IMR-90 (cell line): ENCODE measurements at places on chromosomes 5 and 9. TPM values are rescaled to one million over a fixed set of nuclear protein-coding genes. Genes with fewer than 3 reads are reported as not detected.
A peak's percentile ranks its signal among the peaks of the same experiment; 100 is the strongest.

Gene INVS
- total RNA-seq = 25.3 and 33.5 TPM in 2 replicates

DNA sequence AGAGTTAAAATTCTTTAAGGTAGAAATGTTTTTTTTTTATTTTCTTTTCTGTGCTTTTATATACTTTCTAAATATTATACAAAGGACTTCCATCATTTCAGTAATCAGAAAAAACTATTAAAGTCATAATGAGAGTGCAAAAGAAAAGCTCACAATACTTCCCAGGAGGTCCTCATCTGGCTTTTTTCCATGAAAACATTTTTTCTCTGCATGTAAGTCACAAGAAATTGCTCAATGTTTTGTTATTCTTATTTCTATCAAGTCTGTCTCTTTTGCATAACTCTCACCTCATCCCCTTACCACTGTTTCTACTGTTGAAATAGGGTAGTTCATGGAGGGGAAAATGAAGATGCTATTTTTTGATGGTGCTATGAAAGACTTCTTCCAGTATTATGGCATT, 375.0 kb downstream of the TMEM232 start:
- no peak for DNase-seq

Gene SEPTIN8
- 60.5 and 67.2 TPM in 2 replicates for total RNA-seq

DNA sequence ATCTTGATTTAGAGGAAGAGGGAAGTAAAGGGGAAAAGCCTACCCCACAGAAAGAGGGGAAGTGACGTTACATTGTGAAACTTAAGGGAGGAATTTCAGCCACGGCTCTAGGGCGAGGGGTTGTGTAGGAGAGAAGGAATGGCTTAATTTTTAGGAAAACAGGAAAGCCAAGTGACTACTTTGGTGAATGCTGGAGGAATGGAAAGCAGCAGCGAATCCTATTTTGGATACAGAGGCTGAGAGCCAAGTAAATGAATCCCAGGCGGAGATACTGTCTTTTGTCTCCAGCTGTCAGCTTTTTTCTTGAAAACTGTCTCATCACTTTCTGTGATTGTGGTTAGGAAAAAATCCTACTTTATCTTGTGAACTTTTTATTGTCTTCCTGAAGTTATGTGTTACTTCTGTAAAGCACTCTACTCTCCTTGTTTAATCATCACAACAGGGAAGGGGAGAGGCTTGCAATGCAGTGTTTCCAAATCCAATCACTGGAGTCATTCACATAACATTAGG, 188.4 kb downstream of the TSSK1B start:
- no peak for DNase-seq

GRCh38 chr9:129391221-129391661, 213.2 kb upstream of the IER5L start:
- DNase-seq = no peak

DNA sequence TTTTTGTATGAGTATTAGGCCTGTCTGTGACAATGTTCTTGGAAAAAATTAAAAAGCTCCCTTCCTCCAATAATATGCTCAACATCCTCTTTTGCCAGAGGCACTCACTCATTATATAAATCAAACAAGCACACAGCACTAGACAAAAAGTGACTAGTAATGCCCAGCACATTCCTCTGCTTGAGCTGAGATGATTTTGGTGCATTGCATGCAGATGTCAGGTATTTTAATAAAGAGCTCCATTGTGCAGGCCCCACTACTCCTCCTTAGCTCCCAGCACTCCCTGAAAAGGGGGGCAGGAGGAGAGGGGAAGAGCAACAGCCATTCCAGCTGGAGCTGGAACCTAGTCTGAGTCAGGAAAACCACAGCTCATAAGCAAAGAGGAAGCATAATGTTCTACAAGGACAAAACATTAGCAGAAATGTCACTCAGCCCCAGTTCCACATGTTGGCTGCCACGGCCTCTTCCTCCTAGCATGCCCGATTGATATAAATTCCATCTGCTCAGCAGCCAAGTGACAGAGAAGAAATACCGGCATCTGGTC, 348.5 kb downstream of the BNC2 start:
- peak; percentile 94 for DNase-seq

- DNase-seq = no peak
Measured at GRCh38 chr9:33227741-33228140, 12.2 kb upstream of the SPINK4 start.

DNA sequence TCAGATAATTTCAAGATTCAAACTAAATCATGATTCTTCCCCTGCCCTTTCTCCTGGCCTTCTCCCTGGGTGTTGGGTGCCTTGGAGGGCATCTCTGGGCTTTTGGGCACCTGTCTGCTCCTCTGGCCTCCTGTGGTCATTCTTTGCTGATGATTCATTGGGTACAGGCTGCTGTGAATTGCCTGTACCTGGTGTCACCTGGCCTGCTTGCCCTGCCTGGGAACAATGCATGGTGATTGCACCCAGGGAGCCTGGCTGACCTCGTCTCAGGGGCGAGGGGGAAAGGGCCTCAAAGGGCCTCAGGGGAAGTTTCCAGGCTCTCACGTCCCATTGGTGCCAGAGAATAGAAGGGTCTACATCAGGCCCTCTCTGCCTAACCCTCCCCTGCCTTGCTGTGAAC, 20.1 kb upstream of the CKMT2 start:
- DNase-seq = no peak

Gene DMRT3
- not detected in 2 replicates for total RNA-seq

Gene CEL
- under 0.01 TPM in 2 replicates for total RNA-seq

DNA sequence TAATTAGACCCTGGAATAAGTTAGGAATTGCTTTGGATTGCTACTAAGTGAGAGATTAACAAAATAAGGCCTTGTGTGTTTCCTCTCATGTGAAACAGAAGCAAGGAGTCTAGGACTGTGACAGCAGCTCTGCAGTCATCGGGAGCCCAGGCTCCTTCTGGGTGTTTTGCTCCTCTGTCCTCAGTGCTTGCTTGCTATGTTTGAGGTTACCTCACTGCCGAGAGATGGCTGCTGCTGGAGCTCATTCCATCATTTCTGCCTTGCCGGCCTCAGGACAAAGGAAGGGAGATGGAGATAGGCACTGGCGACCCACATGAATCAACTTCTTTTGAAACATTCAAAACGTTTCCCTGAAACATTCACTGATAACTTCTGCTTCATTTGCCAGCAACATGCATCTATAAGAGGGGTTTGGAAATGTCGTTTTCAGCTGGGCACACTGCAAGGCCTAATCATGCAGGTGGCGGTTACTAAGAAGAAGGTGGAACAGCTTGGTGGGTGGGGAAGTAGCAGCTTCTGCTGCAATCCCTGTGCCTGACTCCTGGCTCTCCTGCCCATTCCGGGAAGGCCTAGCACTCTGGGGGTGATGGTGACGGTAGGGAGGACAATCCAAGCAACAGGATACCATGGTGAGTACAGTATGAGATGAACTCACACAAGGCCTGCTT, 77.2 kb upstream of the CD180 start:
- no peak for DNase-seq

DNA sequence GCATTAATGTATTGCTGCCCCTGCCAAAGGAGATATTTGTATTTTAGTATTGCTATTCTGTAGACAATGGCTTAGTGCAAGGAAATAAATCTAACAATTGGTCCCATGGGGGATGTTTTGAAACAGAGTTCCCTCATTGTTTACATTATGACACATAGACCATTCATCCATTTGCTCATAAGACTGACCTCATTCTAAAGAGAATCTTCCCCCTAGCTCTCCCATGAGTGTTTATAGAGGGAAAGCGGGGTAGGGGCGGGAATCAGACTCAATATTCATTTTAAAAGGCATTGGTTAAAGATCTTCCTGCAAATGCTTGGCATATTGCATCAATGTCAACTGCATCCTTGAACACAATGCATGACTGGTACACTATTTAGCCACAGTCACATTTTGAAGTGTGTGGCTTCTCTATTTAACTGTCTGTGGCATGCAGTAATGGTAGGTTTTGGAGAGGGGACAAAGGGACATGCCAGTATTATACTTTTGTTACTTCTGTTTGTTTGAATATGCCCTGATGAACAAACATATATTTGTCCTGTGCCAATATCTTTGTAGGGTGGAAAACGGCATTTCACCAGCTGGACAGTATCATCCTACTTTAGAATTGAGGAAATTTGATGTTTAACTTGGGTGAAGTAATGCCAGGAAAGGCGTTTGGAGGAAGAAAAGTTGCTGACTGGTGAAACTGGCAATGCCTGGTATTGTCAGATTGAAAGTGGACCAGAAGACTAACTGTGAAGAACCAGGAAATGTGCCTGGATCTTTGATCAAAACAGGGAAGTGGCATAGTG, 84.1 kb upstream of the MEGF10 start:
- DNase-seq = peak; percentile 77

- DNase-seq = no peak
Measured at GRCh38 chr5:11609570-11610303, 294.5 kb downstream of the CTNND2 start.

- no peak for DNase-seq
Measured at GRCh38 chr5:35626553-35626952, 8.9 kb downstream of the SPEF2 start.

GRCh38 chr9:110260911-110261310, 4.6 kb upstream of the TXN start:
- DNase-seq = no peak

DNA sequence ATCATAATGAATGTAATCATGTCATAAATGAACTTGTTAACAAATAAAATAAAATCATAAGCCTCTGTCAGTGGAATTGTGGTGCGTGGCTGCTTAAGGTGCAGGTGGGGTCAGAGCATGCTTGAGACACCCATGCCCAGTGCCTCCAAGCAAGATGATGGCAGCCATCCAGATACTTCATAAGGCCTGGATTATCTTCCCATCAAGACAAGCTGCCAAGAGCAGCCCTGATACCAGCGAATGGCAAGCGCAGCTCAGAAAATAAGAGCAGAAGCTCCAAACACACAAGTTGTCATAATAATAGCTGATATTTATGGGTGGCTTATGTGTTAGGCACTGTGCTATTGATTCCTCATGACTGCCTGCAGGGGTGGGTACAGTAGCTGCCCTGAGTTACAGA, 21.8 kb upstream of the LMX1B start:
- no peak for DNase-seq

- no peak for DNase-seq
Measured at GRCh38 chr5:170336065-170336464, 38.5 kb upstream of the LCP2 start.

GRCh38 chr9:68545033-68545705, 4.5 kb upstream of the TMEM252 start:
- no peak for DNase-seq

- DNase-seq = peak; percentile 38
Measured at GRCh38 chr5:134153657-134154056, 23.1 kb downstream of the SKP1 start.

GRCh38 chr5:171968531-171968930, 37.9 kb downstream of the FBXW11 start:
- no peak for DNase-seq

Gene C5
- 2.3 and 2.8 TPM in 2 replicates for total RNA-seq

GRCh38 chr5:107463731-107464130, 207.0 kb downstream of the EFNA5 start:
- no peak for DNase-seq

DNA sequence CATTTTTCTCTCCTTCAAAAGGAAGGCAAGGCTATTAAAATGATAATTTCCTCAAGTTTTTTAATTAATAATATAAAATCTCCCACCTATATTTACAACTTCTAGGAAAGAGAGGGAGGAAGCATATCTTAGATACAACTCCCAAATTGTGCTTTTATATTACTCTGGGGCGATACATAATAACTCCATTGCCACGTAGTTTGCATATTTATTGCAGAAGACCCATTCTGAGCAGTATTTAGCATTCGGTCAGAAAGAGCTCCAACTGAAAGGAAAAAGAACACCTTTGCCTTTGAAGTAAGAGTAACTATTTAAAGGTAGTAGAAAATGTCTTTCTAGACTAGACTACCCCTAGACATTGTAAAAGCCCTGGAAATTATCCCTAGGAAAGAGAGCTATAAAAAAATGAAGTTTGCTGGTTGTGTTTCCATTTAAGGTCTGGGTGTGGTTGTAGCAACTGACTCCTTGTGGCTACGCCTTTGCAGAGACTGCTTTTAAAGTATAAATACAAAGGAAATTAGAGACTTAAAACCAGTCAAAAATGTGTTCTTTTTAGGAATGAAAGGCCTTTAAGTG, 566.1 kb downstream of the ZNF608 start:
- no peak for DNase-seq

DNA sequence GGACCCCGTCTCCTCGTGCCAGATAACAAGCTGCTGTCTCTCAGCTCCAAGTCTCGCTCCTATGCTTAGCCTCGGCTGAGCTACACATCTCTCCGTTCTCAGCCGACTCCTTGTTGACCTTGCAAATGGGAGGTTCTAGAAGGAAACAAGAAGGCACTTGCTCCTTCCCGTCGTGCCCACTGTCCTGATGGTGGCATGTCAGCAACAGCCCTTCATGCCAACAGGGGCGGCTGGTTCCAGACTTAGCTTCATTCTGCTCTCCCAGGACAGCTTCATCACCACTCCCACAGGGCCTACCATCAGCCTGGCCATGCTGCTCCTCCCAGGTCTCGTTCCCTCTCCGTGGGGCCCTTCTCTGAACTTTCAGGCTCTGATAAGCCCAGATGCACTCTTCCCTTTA, 13.0 kb upstream of the RASGEF1C start:
- DNase-seq = no peak

Gene CYSRT1
- 0.18 TPM in 1 of 2 replicates, not detected in the other for total RNA-seq

- no peak for DNase-seq
Measured at GRCh38 chr5:77461287-77461686, 30.8 kb downstream of the WDR41 start.

DNA sequence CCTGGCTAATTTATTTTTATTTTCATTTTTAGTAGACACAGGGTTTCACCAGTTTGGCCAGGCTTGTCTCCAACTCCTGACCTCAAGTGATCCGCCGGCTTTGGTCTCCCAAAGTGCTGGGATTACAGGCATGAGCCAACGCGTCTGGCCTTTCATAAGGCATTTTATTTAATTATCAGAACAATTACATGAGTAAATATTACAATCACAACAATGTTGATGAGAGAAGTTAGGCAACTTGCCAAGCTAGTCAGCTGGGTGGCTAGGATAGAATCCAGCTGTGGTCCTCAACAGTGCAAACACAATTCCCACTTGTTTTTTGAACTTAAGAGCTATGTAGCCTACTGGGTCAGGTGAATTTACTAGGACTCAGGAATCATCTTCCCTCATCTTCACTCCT, 22.0 kb downstream of the C9orf57 start:
- no peak for DNase-seq

DNA sequence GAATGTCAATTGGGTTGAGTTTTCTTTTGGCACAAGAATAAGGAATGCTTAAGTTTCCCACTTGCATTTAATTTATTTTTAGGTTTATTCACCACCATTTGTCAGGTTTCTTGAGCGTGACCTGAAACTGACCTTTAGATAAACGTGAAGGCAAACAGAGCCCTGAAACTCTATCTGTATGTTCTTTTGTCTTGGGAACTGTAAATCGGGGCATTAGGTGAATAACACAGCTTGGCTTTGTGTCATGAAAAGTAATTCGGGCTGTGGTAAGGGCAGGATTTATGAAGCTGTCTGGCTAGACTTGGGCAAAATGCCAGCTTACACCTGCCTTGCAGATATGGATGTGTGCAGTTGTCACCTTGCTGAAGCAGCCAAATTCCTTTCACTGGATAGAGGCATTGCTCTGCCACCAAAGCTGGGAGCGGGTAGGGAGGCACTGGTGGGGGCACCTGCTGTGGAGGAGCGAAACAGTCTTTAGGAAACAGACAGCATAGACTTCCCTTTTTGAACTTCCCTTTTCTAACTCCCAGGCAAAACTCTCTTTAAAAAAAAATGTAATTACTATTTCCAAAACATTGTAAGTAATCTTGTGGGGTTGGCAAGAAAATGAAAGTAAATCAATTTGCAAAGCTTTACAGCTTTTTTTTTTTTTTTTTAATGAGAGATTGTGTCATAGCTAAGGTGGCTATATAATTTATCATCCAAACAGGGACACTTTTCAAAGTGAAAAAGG, 545.2 kb downstream of the CSNK1G3 start:
- DNase-seq = no peak

GRCh38 chr5:15785531-15785981, 285.6 kb downstream of the FBXL7 start:
- no peak for DNase-seq

Gene DHX29
- 25.6 and 35.6 TPM in 2 replicates for total RNA-seq
